Right lobe of liver (tissue), 6 donors: ENCODE measurements at places on chromosomes 11 and 22. TPM values are rescaled to one million over a fixed set of nuclear protein-coding genes. Genes with fewer than 3 reads are reported as not detected.

DNA sequence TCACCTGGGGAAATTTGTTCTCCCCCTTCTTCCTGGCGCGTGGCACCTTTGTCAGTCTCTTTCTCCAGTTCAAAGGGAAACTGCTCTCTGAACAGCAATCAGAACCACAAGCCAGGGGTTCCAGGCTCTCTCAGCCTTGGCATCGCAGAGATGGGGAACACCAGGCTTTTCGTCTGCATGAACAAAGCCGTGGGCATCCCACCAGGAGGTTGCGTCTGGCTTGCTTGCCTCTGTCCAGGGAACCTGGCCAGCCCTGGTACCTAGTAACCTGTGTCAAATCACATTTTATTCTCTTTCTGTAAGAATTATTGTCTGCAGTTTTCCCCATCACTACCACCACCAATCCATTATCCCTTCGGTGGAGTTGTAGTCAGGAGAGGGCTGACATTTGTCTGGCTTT, 107.0 kb downstream of the WNT7B start:
- H3K4me1 ChIP-seq: no peaks in the 10 kb centered on the region
- no peak for DNase-seq
- no peaks in the 10 kb centered on the region for H3K27me3 ChIP-seq
- no peaks in the 10 kb centered on the region for H3K36me3 ChIP-seq

DNA sequence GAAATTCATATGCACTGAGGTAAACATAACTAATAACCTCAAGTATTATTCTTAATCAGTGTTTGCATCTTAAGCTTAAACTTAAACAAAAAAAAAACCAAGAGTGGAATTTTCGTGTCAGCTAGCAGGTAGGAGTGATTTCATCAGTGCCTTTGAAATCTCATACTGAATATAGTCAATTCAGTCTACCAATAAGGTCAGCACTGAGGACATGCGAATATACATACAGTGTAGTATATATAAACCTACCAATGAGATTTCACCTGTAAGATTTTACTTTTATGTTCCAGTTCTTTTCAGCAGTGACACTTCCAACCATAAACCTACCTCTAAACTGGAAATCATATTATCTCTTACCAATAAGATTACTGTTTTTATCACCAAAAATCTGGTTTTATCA, 27.0 kb downstream of the SAAL1 start:
- no peaks in the 10 kb centered on the region for H3K4me1 ChIP-seq
- no peak for DNase-seq
- H3K4me3 ChIP-seq: no peak overlapping the region
- H3K27ac ChIP-seq: no peak overlapping the region
- H3K27me3 ChIP-seq: no peaks in the 10 kb centered on the region
- no peaks in the 10 kb centered on the region for H3K36me3 ChIP-seq

DNA sequence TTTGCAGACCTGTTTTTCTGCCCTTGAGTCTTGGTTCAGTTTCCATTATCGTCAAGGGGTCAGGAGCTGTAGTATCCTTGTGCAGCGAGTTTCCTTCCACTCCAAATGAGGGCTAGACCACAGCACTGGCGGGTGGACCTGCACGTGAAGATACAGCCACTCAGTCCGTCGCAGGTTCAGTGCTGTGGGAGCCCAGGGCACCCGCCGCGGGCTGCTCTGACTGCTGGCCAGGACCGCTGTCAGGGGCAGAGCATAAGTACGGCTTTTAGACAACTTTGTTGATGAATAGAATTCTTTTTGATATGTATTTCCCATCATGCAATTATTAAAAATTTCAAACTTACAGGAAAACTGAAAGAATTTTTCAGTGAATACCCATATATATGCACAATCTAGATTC, 56.6 kb downstream of the NF2 start:
- no peaks in the 10 kb centered on the region for H3K27me3 ChIP-seq
- H3K36me3 ChIP-seq: peaks cover 3% of the 10 kb centered on the region
- no peak overlapping the region for H3K4me3 ChIP-seq
- DNase-seq: no peak

DNA sequence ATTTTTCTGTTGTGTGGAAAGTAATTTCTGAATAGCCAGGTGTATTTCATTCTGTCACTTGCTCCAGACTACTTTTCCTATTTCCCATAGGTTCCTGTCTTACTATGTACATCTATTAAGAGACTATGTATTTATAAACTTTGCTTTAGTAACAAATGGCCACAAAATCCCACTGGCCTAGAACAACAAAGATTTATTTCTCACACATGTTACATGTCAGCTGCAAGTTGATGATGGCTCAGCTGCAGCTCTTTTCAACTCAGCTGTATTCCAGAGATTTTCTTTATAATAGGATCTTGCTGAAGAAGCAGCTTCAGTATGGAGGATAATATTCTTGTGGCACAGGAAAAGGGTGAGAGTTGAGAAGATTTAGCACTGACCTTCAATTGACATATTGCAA, 539.6 kb upstream of the LRRC4C start:
- H3K27me3 ChIP-seq: no peaks in the 10 kb centered on the region

DNA sequence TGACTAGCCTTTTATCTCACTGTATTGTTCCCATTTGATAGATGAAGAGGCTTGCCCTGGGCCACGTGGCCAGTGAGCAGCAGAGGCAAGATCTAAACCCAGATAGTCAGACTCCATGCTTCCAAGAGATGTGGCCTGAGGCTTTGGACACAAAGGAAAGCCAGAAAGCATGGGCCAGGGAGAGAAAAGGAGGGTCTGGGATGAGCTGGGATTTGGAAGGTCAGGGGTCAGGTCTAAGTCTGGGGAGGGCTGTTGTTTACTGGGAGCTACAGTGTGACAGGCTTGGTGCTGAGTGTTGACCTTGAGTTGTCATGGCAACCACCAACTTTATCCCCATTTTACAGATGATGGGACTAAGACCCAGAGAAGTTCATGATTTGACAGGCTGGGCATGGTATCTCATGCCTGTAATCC, 2.1 kb downstream of the SLC35E4 start:
- no peak for DNase-seq
- H3K36me3 ChIP-seq: no peaks in the 10 kb centered on the region
- no peaks in the 10 kb centered on the region for H3K4me1 ChIP-seq
- no peaks in the 10 kb centered on the region for H3K27me3 ChIP-seq
- no peak overlapping the region for H3K27ac ChIP-seq
- H3K4me3 ChIP-seq: no peak overlapping the region

Gene ASCC2
- total RNA-seq: 43.2 TPM

DNA sequence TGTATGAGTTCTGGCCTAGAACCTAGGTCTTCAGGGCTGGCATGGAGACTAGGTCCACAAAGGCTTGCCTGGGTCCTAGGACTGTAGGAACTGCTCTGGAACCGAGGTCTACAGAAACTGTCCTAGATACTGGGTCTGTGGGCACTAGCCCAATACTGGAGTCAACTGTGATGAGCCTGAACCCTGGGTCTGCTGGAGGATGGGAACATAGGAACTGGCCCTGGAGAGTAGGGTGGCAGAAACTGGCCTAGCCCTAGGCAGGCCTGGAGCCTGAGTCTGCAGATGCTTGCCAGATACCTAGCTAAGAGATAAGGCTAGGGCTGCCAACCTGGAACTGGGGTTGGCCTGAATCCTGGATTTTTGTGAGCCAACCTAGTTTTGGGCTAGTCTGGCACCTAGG, 19.2 kb upstream of the GLYATL2 start:
- no peaks in the 10 kb centered on the region for H3K27me3 ChIP-seq
- no peaks in the 10 kb centered on the region for H3K36me3 ChIP-seq
- no peak for DNase-seq
- no peaks in the 10 kb centered on the region for H3K4me1 ChIP-seq
- no peak overlapping the region for H3K4me3 ChIP-seq

- H3K4me1 ChIP-seq: no peaks in the 10 kb centered on the region
- H3K36me3 ChIP-seq: peaks cover 63% of the 10 kb centered on the region
- no peak for DNase-seq
- no peak overlapping the region for H3K4me3 ChIP-seq
- no peaks in the 10 kb centered on the region for H3K27me3 ChIP-seq
These were observed 52.3 kb upstream of the SCUBE2 start for GRCh38 chr11:9143721-9144120.

Gene KCTD14
- 5.1 TPM for total RNA-seq

Gene EXPH5
- 8.3 TPM for total RNA-seq

- H3K27ac ChIP-seq: no peak overlapping the region
- DNase-seq: no peak
- no peaks in the 10 kb centered on the region for H3K27me3 ChIP-seq
These were observed 79.1 kb downstream of the RDX start for GRCh38 chr11:110217223-110217877.
